Adipocyte (in vitro differentiated cells): ENCODE measurements at places on chromosomes 6 and 20.

DNA sequence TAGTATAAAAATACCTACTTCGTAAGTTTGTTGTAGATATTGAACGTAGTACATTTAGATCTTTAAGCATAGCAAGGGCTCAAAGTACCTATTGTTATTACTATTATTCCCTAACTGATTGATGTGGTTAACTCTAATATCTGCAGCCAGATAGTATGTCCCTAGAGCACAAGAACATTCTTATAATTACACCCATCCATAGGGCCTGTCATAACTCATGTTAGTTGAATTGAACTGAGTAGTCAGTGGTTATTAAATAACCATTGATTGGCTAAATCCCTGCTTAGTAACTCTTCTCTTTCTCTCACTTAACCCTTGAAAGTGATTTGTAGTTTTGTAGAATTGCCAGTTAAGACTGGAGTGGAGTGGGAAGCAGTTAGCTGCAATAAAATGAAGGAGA lies 207.5 kb upstream of the HS3ST5 start:
- no peak for DNase-seq

DNA sequence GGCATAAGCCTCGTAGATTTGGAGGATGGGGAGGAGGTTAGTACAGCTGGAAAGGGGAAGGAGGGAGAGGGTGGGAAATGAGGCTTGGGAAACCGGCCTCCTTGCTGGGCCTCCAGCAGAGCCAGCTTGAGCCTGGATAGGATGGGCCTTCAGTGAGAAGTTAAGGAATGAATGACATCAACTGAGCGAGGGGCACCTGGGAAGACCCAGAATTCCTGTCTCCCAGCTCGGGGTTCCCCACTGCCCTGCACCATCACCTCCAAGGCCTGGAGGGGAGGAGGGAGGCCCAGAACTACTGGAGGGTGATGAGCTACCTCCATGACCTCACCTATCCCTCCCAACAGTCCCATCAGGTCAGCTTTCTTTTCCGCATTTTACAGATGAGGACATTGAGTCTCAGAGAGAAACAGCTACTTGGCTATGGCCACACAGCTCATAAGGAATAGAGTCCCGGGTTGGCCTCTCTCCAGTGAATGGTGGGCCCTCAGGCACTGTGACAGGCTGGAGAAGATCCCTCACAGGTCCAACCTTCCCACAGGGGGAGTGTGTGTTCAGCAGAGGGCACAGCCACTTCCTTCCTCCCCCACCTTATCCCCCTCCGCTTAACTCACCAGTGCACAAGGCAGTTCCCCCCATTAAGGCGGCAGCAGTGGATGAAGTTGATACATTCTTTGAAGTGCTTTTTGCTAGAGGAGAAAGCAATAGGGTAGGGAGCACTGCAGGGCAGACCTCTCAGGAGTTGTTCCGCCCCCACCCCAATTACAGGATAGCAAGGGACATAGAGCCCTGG lies 6.8 kb downstream of the DUSP15 start:
- DNase-seq: no peak

DNA sequence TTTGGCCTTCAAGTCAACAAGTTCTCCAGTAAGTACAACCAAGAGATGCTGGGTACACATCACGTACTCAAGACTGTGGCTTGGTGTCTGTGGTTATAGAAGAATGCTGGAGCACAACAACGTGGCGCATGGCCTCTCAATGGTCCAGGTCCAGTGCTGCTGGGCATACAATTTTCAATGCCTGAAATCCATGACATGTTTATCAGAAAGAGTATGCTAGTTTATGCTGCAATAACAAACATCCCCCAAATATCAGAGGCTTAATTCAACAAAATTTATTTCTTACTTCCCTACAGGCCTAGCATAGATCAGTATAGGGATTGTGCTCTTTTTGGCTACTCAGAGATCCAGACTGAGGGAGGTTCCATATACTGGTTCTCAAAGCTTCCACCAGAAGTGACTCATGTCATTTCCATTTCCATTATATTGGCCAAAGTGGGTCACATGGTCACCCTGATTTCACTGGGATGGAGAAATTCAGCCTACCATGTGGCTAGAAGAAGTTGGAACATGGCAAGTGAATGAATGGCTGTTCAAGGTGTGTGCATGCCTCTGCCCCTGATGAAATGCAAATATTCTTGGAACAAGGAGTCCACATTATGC lies 33.3 kb upstream of the KIF16B start:
- DNase-seq: no peak

GRCh38 chr6:151391471-151392413 lies at the start of gene ZBTB2:
Gene ZBTB2 (minus strand): TSS chr6:151391559. CDS start chr6:151373637, 17,922 bp downstream.
- peak; percentile 85 for DNase-seq

DNA sequence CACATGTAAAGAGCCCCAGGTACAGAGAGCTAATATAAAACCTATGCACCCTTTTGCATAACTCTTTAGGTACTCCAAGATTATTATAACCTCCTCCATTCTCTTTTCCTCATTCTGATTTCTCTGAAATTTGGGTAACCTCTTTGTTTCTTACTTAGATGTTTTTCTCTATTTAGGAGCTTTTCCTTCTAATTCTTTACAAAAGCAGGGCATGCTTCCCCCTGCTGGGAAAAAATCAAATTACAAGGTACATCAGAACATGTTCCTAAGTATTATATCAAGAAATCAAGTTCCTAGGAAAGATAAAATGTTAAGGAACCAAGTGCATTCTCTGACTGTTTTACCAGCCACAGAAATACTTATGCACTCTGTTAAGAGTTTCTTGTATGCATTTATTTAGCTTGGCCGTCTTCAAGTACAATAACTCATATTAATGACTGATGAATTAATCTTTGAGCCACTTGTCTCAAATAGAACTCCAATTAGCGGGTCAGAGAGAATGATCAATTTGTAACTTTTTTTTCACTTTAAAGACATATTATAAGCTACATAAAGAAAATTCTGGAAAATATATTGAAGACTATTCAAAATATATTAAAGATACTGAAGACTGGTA lies 2.1 kb downstream of the KHDRBS2 start:
- DNase-seq: peak; percentile 42

DNA sequence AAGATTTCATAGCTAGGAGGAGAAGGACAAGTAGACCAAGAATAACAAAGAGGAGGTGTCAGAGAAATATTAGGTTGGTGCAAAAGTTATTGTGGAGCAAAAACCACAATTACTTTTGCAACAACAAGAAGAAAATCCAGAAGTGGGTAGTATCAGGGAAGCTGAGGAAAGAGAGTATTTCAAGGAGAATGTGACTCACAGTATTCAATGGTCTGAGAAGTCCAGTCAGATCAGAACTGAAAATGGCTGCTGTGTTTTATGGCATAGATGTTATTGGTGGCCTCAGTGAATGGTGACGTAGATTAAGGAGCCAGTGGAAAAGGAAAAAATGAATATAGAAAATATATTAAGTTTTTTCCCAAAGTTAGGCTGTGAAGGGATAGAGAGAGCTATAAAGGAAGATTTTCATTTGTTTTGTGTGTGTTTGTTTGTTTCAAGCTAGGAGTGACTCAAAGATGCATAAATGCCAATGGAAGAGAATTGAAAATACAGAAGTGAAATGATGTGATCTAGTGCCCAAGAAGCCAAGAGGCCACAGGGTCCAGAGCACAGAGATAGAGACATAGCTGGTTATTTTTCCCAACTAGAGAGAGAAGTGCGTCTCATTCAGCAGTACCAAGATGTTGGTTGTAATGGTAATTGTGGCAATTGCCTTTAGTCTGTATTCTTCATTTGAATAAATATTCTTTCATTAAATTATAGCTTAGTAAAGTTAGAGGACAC lies 112.8 kb downstream of the ADTRP start:
- DNase-seq: no peak

GRCh38 chr20:889932-890463 lies 26.1 kb downstream of the ANGPT4 start:
- DNase-seq: no peak

- no peak for DNase-seq
Measured at GRCh38 chr6:29749668-29750067, 26.4 kb downstream of the HLA-F start.

- DNase-seq: no peak
Measured at GRCh38 chr20:49437057-49437456, 45.4 kb downstream of the KCNB1 start.

DNA sequence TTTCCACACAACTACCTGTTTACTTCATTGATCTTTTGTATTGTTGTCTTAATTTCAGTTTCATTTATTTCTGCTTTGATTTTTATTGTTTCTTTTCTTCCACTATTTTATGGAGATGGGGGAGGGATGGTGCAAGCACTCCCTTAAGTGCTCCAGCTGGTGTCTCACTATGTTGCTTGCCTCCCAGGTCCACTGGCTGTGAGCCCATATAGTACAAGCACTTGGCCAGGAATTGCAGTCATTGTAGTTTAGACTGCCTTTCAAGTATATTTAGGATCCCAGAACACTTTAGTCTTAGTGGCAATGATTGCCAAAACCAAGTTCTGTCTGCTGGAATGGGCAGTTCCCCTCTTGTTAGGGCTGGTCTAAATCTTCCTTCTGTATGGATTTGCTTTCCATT lies 34.9 kb upstream of the MAN1A1 start:
- no peak for DNase-seq

DNA sequence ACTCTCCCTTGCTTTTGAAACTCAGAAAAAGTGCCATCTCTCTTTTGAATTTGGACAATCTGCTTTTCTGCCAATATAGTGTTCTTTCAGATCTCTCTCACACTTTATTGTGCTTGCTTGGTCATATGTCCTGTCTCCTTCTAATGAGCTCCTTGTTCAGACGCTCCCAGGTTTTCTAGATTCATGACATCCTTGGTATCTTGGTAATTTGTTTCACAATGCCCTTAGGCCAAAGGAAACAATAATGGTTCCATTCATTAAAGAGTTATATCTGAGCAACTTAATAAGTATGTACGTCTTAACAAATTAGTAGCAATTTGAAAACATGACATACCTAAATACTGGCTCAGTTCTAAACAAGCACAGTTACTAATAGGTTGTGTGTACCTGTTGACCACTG lies 293.4 kb upstream of the SPTLC3 start:
- DNase-seq: no peak
